ENCODE measurements at places on chromosomes 1 and 21. TPM values are rescaled to one million over a fixed set of nuclear protein-coding genes. Genes with fewer than 3 reads are reported as not detected.
A peak's percentile ranks its signal among the peaks of the same experiment; 100 is the strongest.

DNA sequence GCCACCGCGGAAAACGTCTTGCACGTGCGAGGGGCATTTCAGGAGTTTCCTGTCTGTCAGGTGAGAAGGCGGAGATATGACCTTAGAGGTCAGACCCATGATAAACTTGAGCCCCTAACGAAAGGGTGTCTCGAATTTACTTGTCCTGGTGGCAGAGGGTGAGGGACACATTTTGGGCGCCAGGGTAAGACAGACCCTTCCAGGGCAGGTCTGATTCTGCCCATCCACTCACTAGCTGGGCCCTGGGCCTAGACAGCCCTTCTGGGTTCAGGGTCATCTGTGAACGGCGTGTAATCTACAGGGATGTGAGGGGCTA lies 395 bp upstream of the CSRP1 start:
- no peak for DNase-seq

The H6PD gene
- 15.3 TPM for total RNA-seq

DNA sequence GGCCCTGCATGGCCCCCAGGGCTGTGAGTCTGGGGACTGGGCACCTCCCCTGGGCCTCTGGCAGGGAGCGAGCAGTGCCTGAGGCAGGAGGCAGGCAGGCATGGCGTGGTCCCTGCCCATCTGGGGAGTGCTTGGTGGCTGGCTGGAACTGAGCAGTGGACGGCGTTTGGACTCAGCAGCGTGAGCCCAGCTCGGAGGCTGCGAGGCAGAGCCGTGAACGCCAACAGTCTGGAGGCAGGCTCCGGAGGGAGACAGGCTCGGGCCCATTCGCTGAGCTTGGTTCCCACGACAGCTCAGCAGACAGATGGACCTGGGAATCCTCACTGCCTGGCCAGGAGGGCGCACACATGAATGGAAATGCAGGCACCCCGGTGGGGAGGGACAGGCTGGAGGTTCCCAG lies 160.7 kb upstream of the POU3F1 start:
- no peak for DNase-seq

The PARS2 gene
- 3.9 TPM for total RNA-seq

GRCh38 chr1:204418174-204419063 lies 6.8 kb upstream of the PPP1R15B start:
- DNase-seq, result no peak

The METTL18 gene
- total RNA-seq, result 18.6 TPM

DNA sequence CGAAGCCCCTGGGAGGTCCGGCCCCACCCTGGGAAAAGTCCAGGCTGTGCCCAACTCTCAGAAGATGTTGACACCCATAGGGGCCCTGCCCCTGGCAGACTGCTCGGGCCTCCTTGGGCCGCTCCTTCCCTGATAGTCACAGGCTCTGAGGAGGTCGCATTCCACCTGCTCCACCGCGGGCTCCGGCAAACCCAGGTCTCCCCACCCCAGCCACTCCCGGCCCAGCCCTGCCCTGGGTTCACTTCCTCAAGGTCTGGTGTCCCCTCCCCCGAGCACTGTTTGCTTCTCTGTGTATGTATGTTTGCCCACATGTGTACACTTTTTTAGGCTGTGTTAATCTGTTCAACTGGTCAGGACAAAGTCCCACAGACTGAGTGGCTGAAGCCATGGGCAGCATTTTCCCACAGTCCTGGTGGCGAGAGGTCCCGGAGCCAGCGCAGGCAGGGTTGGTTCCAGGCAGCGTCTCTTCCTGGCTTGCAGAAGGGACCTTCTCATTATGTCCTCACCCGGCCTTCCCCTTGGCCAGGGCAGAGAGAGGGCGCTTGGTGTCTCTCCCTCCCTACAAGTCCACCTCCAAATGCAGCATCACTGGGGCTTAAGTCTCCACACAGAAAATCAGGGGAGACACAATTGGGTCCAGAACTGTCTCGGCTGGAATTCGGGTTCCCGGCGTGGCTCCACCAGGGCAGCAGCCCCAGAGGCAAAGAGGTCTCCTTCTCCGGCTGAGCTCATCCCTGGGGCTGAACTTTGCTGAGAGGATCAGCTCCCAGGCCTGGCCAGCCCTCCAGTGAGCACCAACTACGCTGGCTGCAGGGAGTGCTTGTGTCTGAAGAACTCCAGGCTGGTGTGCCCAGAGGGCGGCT lies 10.5 kb upstream of the PRXL2B start:
- DNase-seq, result no peak

DNA sequence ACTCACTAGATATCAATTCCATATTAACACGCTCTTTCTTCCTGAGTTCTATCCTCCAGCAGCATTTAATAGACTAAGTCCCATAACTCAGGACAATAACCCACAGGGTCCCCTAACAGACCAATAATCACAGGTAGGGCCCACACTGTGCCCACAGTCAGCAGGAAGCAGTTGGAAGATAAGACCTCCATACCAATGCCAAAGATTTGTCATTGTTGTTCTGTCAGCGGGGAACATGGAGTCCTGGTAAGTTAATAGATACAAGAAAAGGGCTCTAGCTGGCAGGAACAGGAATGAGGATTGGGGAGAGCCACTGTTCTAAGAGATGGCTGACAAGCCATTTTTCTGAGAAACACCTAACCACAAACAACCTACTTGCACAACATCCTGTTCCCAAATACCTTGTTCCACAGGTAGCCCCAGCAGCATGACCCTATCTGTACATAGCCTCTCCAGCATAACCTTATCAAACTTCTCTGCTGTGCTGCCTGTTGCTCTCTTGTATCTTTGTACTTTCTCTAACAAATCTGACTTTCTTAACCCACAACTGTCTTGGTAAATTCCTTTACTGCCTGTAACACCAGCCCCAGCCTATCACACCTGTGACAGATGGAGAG lies 142.0 kb upstream of the KCNJ15 start:
- DNase-seq, result no peak

The OR10Z1 gene
- total RNA-seq, result not detected

- no peak for DNase-seq
These were observed 60.5 kb downstream of the LDLRAD2 start for GRCh38 chr1:21872445-21873079.

The HAX1 gene
- 102 TPM for total RNA-seq

DNA sequence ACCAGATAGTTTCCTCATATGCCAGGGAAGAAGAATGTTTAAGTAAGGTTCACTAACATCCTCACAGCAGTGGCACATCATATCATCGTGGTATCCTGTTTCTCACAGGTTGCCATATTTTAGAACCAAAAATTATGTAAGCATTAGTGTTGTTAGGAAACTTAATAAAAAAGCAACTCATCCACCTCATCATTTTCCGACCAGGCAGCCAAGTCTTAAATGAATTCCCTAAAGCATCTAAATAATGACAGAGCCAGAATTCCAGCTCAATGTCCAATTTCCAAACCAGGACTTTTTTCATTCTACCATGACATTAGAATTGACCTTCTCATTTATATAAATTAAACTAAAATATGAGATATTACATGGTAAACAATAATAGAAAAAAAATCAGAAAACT lies 272.7 kb downstream of the NTNG1 start:
- DNase-seq, result no peak

GRCh38 chr1:71733121-71733520 lies 549.2 kb downstream of the NEGR1 start:
- no peak for DNase-seq

- DNase-seq, result no peak
These were observed 102.7 kb upstream of the C1orf174 start for GRCh38 chr1:4002741-4003140.

DNA sequence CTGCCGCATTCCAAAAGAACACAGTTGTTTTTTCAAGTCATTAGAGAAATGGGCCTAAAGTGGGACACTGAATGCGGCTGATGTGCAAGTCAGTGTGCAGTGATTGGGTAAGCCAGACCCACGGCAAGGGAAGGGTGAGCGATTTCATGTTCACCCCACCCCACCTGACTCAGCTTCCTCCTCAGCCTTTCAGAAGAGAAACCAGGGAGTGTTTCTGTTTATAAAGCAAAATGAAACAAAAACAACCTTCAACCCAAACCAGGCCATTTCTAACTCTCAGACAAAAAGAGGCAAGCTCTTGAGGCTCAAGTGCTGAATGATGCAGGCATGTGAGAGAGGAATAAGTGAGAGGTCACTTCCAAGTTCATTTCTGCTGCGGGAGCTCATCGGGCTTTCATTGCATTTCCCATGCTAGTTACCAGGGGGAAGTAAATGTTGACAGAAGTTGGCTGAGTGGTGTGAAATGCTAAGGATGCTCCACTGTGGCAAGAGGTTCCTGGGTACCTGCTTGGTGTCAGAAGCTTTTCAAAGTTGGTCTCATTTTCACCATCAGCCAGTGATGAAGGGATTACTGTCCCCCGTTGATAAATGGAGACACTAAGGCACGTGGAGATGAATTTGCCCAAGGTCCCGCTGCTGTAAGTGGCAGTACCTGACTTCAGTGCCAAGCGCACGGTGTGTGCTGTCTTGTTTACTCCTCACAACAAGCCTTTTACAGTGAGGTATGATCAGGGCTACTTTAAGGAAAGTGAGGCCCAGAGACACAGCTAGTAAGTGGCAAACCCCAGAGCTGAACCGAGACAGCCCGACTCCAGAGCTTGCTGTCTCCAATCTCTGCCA lies 29.1 kb downstream of the STPG1 start:
- no peak for DNase-seq

- no peak for DNase-seq
These were observed 1585.7 kb downstream of the BRINP3 start for GRCh38 chr1:188891958-188892357.

The PGLYRP4 gene
- total RNA-seq, result not detected

GRCh38 chr1:5707566-5708345 lies 284.5 kb downstream of the NPHP4 start:
- no peak for DNase-seq

The CRNN gene
- not detected for total RNA-seq

DNA sequence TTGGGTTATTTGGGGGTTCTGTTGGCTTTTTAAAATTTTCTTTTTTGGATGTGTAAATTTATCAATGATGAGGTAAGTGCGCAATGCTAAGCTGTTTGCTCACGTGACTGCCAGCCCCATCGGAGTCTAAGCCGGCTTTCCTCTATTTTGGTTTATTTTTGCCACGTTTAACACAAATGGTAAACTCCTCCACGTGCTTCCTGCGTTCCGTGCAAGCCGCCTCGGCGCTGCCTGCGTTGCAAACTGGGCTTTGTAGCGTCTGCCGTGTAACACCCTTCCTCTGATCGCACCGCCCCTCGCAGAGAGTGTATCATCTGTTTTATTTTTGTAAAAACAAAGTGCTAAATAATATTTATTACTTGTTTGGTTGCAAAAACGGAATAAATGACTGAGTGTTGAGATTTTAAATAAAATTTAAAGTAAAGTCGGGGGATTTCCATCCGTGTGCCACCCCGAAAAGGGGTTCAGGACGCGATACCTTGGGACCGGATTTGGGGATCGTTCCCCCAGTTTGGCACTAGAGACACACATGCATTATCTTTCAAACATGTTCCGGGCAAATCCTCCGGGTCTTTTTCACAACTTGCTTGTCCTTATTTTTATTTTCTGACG lies 3.1 kb downstream of the OLIG2 start:
- peak; percentile 49 for DNase-seq

The DHX9 gene
- total RNA-seq, result 176 TPM

DNA sequence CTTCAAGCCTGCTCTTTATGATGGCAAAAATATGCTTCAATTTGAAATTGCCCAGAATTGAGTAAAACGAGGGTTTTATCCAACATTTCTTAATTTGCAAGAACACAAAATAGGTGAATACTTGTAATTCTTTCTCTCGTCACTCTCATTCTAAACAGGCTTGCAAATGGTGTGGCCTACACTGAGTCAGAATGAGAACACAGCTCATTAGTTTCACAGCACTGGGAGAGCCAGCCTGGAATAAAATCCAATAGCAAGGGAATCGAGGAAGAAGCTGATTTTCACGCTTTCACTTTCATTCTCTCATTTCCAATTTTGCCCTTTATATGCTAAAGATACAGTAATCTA lies 537.5 kb downstream of the LTN1 start:
- DNase-seq, result no peak

The SETD4 gene
- 20.5 TPM for total RNA-seq

Measured in activated naive CD8-positive, alpha-beta T cell treated with anti-CD3 and anti-CD28 coated beads, Interleukin-2, amount 10 ng/mL, durations not matched to agents 7 days and 5 days (primary cell).